ENCODE measurements at places on chromosomes 3 and 15.
A peak's percentile ranks its signal among the peaks of the same experiment; 100 is the strongest.

DNA sequence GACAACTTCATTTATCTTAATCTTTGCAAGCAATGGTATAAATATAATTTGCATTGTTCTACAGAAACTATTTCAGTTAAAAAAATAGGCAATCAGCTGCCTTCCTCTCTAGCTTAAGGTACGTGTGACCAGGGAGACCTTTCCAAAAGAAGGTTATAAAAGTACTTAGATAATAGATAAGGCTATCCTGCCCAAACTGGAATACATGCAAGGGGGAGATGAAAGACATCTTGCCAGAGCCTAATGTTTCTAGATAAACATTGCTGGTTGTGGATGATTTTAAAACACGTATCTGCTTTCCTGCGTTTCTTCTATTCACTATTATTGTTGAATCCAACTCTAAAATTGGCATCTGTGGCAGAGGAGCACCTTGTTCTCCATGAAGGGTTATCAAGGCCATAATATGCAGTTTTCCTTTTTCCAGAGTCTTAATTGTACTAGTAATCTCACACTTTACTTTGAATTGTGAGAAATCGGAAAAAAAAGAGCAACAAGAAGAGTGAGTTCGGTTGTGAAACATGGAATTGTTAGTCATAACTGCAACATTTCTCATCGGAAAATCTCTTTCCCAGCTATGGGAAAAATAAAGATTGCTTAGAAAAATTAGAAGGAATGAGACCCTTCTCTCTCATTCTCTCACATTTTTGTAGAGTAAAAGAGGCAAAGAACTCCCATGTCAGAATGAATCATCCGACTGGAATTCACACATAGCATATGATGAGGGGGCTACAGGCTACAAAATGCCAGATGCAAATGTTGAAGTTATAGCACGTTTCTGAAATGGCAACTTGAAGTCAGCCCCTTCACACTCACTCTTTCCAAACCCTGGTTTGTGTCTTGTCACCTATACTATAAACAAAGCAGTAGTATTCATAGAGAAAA, 936.1 kb upstream of the NR2F2 start:
- DNase-seq, result no peak

GRCh38 chr15:57789225-57789624, 82.7 kb downstream of the POLR2M start:
- DNase-seq, result no peak

- no peak for DNase-seq
Measured at GRCh38 chr15:77623755-77624524, 8.8 kb downstream of the LINGO1 start.

DNA sequence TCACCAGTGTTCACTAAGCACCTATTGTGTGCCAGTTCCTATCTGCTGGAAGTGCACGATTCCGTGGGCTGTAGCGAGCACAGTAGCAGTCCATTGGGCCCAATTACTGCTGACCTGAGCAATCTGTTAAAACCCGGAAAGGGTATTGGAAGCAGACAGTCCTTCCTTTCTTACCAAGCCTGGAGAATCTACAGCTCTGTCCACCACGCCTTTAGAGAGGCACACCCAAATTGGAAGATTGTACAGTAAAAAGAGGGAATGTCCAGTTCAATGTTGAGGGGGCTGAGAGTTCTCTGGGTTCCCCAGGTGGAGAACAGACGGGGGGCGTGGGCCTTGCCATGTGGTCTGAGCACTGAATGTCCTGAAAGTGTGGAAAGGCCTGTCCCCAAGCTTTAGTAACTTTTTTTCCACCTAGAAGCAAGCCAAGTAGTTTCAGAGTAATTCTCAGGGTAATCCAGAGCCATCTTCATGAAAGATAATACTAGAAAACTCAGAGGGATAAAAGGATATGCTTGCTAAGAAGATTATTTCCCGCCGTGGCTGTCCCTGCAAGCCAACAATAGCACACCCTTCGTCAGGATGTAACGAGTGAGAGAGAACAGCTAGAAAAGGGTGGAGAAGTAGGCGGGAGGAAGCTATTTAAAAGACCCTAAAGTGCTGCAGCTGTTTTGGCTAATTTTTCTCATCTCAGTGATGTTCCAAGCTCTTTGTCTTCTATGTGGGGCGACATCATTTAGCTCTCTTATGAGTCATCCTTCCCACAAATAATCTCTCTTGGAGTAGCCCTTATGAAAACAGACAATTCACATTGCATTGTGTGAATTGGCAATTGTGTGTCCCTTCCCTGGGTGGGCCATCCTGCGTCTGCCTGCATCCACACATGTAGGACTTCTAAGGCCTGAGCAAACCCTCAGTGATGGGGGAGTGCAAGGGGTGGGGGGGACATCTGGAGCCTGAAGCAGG, 181.0 kb downstream of the ATG7 start:
- peak; percentile 25 for DNase-seq

Data from NCI-H345 (cell line).